ENCODE measurements at places on chromosomes 12 and 14. TPM values are rescaled to one million over a fixed set of nuclear protein-coding genes. Genes with fewer than 3 reads are reported as not detected.

Gene RILPL2
- total RNA-seq: 10.4 TPM

Gene LPAR5
- total RNA-seq: 2.5 TPM

Gene KRT78
- not detected for total RNA-seq

Gene MYF5
- total RNA-seq: not detected

Gene OR4M1
- not detected for total RNA-seq

Gene TMEM30B
- total RNA-seq: 4.0 TPM

Gene PLCZ1
- total RNA-seq: not detected

Gene CD69
- 11.9 TPM for total RNA-seq

Gene RTN1
- 15.4 TPM for total RNA-seq

Gene TAS2R13
- total RNA-seq: 1.2 TPM

All from mesenteric fat pad (tissue), 1 donor.